ENCODE measurements at places on chromosomes 3 and 15.
A peak's percentile ranks its signal among the peaks of the same experiment; 100 is the strongest.

DNA sequence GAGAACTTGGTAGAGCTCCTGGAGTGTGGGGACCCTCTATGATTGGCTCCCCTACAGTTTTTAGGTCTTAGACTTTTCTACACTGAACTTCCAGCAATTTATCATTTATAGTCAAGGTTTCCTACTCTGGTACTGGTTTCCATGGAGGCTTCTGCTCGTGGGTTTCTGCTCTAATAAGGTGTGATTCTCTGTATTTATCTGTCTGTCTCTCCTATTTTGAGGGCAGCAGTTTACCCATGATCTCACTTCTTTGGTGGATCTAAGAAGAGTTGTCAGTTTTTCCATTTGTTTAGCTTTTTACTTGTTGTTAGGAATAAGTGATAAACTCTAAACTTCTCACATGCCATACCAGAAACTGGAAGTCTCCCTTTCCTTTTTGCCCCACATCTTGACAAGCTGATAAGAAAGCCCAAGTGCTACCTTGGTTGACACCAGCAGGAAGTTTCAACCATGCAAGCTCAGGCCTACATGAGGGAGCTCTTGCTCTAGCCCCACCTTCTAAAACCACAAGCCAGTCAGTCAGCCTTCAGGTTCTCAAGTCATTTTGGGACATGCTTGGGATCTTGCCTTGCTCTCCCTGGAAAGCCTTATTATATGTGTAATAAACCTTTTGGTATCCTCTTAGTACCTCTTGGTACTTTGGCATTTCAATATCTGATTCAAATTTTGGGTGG, 10.0 kb downstream of the TIMMDC1 start:
- DNase-seq: no peak

- DNase-seq: no peak
Observed at GRCh38 chr3:5133239-5134018, 11.3 kb downstream of the ARL8B start.

DNA sequence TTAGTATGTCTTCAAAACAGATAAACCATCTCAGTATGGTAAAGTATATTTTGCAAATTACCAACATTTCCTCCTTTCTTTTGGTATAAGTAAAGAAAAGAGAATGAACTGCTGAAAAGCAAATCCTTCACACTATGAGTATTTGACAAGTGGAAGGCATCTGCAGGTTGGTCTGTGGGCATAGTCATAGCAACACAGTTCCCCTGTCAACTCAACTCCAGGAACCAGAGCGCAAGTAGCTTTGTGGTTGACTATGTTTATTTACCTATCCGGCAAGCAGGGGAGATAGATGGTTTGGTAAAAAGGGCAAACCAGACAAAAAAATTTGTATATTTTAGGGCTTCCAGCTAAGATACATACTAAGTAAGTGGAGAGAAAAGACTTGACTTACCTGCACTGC, 88.3 kb upstream of the PPIB start:
- no peak for DNase-seq

DNA sequence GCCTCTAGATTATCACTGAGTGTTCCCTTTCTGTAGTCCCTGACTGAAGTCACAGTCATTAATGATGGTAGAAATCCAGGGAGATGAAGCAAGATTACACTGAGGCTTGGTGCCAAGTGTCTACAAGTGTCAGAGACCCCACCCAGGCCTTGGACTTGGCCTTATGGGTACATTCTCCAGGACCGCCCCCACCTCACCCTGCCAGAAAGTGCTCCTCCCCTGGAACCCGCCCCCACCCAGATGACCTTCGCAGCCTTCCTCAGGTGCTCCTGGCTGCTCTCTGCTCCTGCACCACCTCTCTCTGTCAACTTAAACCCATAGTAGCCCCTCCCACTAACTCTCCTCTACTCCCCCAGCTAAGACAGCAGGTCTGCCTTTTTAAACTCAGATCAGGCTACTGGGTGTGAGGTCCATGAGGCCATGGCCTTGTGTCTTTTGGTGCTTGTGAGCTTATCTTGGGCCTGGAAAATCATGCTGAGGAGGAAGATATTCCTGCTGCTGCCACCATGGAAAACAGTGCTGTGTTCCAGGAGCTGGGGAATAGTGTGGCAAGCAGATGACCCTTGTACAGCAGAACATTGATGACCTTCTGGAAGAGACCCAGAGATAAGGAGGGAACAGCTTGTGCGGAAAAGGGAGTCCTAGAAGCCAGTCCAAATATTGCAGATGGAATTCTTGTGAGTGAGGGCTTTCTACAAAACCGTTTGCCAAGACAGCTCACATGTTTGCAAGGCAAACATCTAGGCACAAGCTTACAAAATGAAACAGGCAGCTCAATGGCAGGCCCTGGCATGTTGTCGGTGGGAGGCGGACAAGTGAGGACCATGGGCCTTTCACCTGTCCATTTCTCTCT, 40.3 kb upstream of the NDUFB4 start:
- no peak for DNase-seq

DNA sequence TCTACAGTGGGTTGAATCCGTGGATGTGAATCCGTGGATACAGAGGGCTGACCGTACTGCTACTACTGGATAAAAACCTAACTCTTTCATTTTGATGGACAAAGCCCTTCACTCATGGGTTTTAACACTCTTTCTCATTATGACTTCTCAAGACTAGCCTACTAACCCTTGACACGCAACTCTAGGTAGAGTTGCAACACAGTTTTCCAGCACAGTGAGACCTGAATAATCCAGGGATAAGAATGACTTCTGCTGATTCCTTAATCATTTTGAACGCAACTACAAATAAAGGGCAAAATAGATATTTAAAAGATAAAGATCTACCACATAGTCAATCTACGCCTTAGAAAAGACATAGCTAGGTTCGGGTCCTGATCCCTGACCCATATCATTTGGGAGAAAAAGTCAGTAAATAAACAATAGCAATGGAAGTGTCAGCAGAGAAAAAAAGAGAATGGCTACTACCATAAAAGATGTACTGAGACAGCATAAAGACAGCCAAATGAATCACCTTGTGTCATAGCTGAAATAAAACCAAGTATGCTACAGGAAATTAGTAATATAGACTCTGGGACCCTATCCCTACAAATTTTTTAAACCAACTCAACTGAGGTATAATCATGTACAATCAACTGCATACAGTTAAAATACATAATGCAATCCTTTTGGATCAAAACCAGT, 87.6 kb downstream of the DPH6 start:
- no peak for DNase-seq

GRCh38 chr3:114827495-114827894, 319.6 kb downstream of the ZBTB20 start:
- DNase-seq: peak; percentile 75

DNA sequence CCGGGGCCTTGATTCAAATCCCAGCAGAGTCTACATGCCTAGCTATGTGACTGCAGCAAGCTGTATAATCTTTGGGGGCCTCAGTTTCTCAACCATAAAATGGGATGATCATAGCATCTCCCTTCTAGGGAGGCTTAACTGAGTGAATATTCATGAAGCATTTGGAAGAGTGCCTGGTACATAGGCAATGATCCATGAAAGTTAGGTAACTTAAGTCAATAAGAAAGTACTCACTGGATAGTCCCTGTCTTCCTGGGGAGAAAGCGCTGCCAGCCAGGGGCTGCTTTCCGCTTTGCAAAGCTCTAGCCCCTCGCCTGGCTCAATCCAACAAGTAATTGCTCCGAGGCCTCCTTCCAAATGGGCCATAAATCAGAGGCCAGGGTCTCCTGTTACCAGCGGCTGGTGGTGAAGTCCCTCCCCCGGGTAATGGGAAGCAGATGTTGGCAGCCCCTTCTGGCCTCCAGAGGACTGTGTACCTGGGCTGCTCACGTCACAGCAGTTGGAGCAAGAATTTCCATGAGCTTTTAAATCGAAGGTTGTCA, 521.9 kb upstream of the PROK2 start:
- peak; percentile 85 for DNase-seq

GRCh38 chr15:59199626-59200465, 6.8 kb upstream of the LDHAL6B start:
- no peak for DNase-seq

DNA sequence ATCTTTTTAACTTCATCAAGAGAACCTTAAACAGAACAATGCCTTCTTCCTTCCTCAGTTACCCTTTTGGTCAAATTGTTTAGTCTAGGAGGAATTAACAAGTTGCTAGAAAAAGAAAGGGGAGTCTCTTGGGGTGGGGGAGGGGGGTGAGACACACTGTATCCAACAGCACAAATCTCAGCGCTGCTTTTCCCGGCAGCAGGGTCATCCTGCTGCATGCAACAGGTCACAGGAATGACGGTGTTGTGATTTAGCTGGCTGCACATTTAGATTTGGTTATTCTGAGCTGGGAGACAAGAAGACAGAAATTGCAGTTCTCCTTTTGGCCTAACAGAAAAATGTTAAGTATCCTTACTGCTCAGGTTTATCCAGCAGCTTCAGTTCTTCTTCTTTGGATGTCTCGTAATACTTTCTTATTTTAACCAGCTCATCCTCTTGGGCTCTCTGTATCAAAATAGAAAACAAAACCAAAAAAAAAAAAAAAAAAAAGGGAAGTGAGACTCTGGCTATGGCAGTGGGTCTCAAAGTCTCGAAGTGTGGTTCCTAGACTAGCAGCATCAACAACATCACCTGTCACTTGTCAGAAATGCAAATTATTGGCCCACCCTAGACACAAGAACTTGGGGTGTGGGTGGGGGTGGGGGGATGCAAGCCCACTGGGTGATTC, 190.5 kb downstream of the GREM1 start:
- DNase-seq: no peak

GRCh38 chr3:126752303-126753190, 48.5 kb downstream of the CHCHD6 start:
- DNase-seq: peak; percentile 98

- DNase-seq: no peak
Observed at GRCh38 chr3:126486360-126486847, 10.7 kb upstream of the ZXDC start.

GRCh38 chr15:39363761-39364586, 216.9 kb upstream of the THBS1 start:
- no peak for DNase-seq

DNA sequence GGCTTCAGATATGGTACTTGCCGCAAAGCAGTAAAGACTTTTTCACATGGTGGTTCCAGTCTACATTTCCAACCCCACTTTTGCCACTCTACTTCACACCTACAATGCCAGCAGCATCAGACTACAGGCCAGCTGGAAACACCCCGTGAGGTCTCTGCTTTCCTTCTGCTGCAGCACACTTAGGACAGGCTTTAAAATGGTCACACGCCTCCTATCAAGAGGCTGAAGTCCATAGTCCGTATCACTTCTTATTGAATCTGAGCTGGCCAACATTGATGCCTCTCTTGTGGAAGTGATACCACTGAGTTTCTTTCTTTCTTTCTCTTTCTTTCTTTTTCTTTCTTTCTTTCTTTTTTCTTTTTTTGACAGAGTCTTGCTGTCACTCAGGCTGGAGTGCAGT, 59.8 kb downstream of the ZNF860 start:
- DNase-seq: no peak

DNA sequence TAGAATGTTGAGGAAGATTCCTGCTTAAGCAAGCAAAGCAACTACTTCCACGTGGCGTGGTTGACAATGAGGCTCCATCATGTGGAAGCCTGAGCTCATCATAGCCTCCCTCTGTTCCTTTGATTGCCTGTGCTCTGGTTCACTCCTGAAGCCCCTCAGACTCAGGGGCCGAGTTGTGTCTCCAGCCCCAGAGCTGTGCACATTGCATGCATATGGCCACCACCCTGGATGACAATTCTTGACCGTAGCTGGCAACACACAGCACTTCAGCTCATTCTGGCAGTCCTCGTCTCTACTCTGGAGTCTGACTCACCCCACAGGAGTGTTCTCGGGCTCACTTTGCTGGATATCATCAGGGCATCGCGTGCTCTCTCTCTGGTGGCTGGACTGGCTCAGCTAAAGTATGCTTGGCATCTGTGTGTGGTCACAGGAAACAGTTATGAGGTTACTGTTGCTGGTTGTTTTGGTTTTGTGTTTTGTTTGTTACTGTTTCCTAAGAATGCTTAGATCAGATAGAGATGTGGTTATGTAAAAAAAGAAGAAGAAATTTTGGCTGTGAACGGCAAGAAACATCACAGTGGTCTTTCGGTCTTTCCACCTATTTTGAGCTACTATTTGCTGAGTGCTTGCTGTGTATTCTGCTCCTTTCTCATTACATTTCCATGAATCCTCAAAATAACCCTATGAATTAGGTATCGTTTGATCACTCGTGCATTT, 41.6 kb upstream of the MRPS22 start:
- peak; percentile 63 for DNase-seq

- DNase-seq: peak; percentile 19
Observed at GRCh38 chr3:22371607-22372291, 620.7 kb upstream of the ZNF385D start.

- DNase-seq: no peak
Observed at GRCh38 chr3:48128774-48129173, 59.4 kb downstream of the CDC25A start.

- DNase-seq: no peak
Observed at GRCh38 chr3:41580274-41580959, 381.1 kb downstream of the CTNNB1 start.

DNA sequence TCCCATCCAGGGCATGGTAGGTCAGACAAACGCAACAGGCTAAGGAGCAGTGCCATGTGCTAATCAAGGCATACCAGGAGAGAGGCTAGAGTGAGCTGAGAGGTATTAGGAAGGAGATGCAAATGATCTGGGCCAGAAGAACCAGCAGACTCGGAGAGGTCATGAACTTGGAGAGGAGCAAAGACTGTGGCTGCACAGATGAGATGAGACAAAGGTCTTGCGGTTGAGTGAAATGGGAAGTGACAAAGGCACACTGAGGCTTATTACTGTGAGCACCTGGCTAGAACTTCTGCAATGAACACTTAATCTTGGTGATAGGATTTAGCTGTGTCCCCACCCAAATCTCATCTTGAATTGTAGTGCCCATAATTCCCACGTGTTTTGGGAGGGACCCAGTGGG, 380.2 kb downstream of the ULK4 start:
- DNase-seq: no peak

- no peak for DNase-seq
Observed at GRCh38 chr15:41543521-41543870, 561 bp downstream of the RPAP1 start.

- DNase-seq: no peak
Observed at GRCh38 chr3:105715372-105715771, 153.4 kb downstream of the CBLB start.

- no peak for DNase-seq
Observed at GRCh38 chr3:174986685-174987084, 127.6 kb downstream of the NAALADL2 start.

DNA sequence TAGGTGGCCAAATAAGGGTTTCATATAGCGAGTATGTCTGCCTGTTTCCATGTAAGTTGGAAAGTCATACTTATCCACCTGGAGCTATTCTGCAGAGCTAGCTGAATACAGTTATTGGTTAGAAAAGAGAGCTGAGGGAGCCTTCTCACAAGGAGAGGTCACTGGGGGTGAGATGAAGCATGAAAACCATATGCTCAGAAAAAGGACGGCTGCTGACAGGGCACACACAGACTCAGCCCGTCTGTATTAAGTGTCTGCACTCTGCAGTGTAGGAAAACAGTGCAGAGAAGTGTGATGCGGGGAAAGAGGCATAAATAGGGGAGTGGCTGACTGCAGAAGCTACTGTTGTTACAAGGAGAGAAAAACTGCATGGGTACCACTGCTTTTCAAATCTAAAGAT, 58.2 kb downstream of the C3orf70 start:
- DNase-seq: no peak
